ENCODE measurements at places on chromosomes 12 and 14.
A peak's percentile ranks its signal among the peaks of the same experiment; 100 is the strongest.

GRCh38 chr14:95303552-95303951, 16.2 kb downstream of the CLMN start:
- no peak for DNase-seq

DNA sequence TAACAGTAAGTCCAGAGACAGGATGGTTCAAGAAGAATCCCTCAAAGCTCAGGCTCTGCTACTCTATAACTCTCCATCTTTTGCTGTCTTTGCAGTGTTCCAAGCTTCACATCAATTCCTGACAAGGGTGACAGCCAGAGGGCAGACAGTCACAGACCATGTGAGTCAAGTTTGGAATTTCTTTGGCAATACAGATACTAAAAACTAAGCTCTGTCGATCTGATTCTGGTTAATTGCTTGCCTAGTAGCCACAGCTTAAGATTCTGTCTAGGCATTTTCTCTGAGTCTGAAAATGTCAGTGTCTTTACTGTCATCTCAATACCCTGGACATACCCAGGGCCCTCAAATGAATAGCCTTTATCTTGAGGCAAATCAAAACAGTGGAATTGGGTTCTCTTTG, 153.7 kb downstream of the CEP128 start:
- no peak for DNase-seq

GRCh38 chr14:37594238-37594970, 645 bp downstream of the FOXA1 start:
- no peak for DNase-seq

DNA sequence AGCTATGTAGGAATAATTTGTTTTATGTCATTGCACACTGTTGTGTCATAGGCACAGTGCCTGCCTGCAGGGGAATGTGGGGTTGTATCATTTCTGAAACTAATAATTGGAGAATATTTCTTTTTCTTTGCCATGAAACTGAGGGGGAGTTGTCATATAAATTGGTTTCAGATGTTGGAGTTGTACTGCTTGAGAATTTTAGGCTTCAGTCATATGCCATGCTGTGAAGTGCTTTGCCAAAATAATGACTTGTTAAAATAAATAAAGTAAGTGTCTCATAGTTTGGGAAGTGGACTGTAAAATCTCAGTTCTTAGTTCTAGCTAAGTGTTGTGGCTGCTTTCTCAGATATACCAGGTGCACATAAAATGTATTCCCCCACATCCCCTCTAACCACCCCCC, 116.8 kb downstream of the DAAM1 start:
- DNase-seq, result no peak

GRCh38 chr12:98515287-98516110, at the start of gene TMPO:
Gene TMPO (plus strand): TSS chr12:98515590. CDS start chr12:98515868, 278 bp downstream.
- peak; percentile 96 for DNase-seq

DNA sequence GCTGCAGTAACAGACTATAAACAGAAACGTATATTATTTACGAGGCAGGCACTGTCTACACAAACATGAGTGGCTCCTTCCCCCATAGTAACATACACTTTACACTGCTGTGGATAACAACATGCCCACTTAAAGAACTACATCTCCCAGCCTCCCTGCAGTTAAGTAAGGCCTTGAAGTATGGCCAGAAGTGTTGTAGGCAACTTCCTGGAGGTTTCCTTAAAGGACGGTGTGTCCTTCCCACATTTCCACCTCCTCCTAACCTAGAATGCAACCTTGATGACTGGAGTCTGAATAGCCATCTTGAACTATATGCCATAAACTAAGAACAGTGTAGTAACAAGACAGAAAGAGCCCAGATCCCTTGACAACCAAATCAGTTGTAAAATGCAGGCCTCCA, 20.3 kb downstream of the MED13L start:
- DNase-seq, result no peak

DNA sequence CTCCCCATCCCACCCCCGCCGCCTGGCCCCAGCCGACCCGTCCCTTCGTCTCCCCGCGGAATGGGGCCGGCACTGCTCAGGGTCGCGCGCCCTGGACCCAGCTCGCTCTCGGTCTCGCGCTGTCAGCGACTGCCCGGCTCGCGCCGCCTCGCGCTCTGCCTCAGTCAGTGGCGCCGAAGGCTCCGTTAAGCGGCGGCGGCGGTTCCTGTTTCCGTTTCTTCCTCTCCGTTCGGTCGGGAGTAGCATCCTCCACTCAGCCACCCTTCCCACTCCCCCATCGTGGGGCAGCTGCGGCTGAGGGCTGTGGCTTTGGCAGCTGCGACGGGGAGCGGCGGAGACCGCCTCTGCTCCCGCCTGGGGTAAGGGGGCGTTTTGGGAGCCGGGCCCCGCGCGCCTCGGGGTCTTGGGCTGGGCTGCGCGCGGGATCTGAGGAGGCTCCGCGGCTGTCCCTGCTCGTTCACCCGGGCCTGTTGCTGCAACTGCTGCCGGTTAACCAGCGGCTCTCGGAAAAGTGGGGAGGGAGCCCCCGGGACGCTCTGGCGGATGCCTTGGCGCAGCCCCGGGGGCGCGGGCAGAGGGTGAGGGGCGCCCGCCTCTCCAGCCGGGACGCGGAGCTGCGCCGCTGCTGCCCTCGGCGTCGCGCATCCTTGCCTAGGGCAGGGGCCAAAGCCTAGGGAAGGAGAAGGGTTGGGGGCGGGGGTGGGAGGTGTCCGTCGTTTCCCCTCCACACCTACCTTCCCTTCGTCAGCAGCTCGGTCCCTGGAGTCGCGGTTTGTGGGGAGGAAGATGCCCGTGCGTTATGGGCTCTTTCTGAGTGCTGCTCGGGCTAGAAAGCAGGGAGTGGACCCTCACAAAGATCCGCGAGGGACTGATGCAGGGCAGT, 567 bp downstream of the FUT8 start:
- peak; percentile 24 for DNase-seq

DNA sequence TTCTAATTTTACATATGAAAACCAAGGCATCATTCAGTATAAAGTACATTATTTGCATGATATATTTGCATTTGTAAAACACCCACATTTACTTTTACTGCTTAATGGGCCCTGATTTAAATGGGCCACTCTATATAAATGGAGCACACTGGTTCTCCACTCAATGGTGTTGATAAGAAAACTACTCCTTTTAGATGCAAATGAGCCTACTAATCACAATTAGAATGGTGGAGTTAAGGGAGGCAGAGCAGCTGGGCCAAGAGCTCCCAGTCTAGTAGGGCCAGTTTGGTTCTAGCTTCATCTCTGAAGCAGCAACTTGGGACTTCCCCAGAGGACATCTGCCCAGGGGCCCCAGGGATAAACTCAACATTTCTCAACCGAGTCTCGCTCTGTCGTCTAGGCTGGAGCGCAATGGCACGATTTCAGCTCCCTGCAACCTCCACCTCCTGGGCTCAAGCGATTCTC, 120.7 kb downstream of the FOXN3 start:
- no peak for DNase-seq

- no peak for DNase-seq
Measured at GRCh38 chr14:32370714-32371113, 41.6 kb downstream of the AKAP6 start.

DNA sequence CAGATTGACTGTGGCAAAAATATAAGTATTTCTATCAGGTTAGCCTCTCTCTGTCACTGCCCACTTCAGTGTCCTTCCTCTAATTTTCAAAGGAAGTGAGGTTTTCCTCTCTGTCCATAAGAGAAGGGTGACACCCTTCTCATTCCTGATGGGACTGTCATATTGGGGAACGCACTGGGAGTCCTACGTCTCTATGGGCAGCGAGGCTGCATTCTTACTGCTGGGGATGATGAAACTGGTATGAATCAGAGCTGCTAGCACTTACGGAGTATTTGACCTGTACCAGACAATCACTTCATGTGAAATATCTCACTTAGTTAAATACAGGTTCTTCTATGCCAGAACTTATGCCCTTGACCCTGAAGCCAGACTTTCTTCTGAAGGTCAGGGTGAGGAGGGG, 436.3 kb downstream of the DPF3 start:
- no peak for DNase-seq

- no peak for DNase-seq
Measured at GRCh38 chr12:132508860-132509732, 19.1 kb downstream of the FBRSL1 start.

DNA sequence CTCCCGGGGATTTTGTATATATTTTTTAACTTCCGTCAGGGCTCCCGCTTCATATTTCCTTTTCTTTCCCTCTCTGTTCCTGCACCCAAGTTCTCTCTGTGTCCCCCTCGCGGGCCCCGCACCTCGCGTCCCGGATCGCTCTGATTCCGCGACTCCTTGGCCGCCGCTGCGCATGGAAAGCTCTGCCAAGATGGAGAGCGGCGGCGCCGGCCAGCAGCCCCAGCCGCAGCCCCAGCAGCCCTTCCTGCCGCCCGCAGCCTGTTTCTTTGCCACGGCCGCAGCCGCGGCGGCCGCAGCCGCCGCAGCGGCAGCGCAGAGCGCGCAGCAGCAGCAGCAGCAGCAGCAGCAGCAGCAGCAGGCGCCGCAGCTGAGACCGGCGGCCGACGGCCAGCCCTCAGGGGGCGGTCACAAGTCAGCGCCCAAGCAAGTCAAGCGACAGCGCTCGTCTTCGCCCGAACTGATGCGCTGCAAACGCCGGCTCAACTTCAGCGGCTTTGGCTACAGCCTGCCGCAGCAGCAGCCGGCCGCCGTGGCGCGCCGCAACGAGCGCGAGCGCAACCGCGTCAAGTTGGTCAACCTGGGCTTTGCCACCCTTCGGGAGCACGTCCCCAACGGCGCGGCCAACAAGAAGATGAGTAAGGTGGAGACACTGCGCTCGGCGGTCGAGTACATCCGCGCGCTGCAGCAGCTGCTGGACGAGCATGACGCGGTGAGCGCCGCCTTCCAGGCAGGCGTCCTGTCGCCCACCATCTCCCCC, 777 bp downstream of the ASCL1 start:
- DNase-seq, result no peak

GRCh38 chr14:99122521-99123125, 149.4 kb downstream of the BCL11B start:
- DNase-seq, result no peak

GRCh38 chr12:65740506-65740872, 83.8 kb upstream of the HMGA2 start:
- DNase-seq, result no peak

- no peak for DNase-seq
Measured at GRCh38 chr14:73211251-73212040, 25.9 kb upstream of the PAPLN start.

DNA sequence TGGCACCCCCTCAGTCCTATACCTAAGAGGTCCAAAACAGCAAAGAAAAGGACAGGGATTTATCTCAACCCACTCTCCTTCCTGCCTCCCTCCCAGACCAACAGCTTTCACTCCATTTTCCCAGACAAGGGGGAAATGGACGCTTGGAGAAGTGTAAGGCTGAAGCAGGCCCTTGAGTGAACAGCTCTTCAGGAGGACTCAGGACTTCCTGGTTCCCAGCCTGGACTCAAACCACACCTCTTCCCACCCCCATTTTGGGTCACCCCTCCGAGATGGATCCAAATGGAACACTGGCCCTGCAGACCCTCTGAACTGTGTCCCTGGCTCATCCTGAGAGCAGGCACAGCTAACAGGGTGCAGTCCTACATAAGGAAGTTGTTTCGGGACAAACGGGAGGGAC, 2.7 kb downstream of the KMT2D start:
- DNase-seq, result no peak

DNA sequence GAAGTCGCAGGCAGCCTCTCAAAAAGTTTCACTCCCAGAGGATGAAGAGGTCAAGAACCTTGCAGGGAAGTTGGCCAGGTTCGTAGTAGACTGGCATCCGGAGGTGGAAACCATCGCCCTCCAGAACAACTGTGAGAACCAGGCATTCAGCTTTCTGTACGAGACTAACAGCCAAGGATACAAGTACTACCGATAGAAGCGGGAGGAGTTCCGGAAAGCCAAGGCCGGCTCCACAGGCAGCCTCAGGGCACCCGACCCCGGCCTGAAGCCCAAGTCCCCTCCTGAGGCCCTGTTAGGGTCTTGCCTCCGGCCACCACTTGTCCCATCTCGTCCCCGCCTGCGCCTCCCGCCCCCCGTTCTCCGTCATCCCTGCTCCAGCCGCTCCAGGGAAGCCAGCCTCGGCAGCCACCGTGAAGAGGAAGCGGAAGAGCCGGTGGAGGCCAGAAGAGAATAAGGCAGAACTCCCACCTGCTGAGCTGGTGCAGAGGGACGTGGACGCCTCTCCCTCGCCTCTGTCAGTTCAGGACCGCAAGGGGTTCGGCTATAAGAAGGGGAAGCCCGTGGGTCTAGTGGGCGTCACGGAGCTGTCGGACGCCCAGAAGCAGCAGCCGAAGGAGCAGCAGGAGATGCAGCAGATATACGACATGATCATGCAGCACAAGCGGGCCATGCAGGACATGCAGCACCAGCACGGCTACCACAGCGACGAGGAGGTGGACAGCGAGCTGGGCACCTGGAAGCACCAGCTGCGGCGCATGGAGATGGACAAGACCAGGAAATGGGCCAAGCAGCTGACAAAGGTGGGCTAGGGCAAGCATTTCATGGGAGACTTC, 366.8 kb upstream of the ATXN7L3B start:
- no peak for DNase-seq

GRCh38 chr14:66496188-66496807, 10.1 kb downstream of the CCDC196 start:
- DNase-seq, result no peak

GRCh38 chr12:59086126-59086525, 165.8 kb upstream of the LRIG3 start:
- no peak for DNase-seq

GRCh38 chr12:57614948-57615500, 3.8 kb downstream of the ARHGEF25 start:
- DNase-seq, result no peak

DNA sequence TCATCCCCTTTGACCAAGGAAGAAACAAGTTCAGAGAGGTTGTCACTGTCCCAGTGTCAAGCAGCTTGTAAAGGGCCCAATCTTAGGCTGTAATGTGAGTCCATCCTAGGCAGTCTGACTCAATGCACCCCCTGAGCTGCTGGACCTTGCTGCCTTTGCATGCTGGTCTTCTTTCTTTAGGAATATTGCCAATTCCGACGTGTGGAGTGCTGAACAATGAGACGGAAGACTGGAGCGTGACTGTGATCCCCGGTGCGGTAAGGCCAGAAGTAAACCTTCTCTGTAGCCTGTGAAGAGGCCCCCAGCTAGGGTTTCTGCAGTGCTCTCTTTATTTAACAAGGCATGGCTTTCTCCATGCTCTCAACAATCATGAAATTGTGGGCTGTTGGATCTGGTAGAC, 963 bp downstream of the TCTN2 start:
- DNase-seq, result no peak

DNA sequence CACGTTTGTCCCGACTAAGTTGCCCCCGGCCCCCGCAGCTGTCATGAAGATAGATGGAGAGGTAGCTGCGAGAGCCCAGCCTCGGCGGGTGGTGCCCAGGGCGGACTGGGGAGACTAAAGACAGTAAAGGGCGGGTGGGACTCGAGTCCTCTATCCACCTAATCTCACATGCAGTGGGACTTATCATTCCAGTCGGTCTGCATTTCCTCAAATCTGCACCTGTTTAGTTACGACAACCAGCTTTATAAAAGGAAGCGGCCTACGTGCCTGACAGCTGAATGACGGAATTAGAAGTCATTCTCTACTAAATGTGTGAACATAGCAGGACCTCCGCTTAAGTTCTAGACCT, 109.8 kb upstream of the EGLN3 start:
- no peak for DNase-seq

GRCh38 chr14:79464468-79464867, 746.8 kb downstream of the DIO2 start:
- DNase-seq, result no peak
